ENCODE measurements at places on chromosomes 2 and 18.

DNA sequence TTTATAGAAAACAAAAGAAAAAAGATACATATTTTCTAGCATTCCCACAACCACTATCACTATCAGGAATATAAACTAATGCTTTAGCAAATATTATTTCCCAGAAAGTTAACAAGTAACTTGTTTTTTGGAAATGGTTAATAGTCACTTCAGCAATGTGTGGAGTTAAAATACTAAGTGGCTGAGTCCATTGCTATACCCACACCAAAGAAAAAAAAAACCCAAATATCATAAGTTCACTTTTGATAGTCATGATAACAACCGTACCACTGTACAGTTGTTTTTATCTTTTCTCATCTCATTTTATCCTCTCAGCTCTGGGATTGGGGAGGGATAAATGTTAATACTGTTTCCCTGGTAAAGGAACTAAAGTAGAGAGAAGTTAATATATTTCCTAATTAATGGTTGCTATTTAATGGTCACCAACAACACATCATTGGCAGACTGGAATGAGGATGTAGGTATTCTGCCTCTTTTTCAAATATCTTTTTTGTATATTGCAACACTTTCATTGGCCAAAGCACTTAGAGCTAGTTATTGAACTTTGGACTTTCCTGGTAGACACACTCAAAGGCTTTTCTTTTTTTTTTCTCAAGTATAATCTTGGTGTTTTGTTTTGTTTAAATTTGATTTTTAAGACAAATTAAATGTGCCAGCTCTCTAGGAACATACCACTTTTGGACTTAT is 18.4 kb upstream of the KANSL1L start:
- DNase-seq, result no peak

GRCh38 chr2:40531359-40531758 is 79.5 kb upstream of the SLC8A1 start:
- no peak for DNase-seq

- no peak for DNase-seq
Measured at GRCh38 chr2:5791371-5791770, 99.2 kb downstream of the SOX11 start.

DNA sequence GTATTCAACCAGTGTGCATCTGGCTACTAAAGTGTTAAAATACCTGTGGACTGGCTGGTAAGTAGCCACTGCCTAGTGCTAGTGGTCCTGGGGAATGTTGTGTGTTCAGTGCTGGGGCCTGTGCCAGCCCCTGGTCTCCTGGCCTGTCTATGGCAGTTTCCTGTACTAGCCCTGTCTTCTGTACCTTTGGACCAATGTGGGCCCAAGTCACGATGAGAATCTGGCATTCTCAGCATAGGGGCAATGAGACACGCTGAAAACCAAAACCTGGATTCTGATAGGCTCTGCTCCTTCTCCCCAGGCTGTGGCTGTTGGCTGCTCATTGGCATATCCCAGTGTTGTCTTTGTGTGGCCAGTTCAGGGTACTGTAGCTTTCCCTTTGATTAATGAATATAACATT is 170.4 kb downstream of the PTPRM start:
- no peak for DNase-seq

DNA sequence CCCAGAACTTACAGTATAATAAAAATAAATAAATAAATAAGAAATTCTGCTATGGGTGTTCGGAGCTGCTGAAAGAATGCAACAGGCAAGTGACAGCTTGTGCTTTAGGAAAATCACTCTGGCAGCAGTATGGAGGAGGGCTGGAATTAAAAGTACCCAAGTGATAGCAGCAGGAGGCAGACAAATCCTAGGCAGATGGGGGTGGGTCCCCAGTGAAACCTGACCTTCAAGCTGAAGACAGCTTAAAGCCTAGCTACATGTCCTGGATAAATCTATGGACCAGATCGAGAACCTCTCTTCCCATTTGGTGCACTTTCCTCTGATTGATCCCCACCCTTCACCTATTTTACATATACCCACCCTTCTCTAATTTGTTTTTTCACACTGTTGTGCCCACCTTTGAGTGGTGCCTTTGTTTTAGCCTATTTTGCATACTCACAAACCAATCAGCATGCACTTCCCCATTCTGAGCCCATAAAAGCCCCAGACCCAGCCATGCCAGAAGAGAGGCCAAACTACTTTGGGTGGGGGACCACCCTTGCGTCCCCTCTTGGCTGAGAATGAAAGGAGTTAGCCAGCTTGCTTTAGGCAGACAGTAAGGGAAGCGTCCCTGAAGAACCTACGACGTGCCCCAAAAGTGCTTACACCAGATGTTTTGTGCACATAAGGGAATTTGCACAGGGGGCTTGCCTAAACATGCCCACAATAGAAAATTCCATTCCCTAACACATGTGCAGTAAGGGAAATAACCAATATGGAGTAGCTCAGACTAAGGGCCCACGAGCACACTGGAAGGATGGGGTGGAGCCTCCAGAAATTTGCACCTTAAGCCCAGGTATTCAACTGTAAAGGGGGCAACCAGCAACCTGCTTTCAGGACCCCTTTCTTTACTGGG is 3.0 kb downstream of the METTL8 start:
- no peak for DNase-seq

- no peak for DNase-seq
Measured at GRCh38 chr18:58148954-58149471, 105.0 kb downstream of the NEDD4L start.

DNA sequence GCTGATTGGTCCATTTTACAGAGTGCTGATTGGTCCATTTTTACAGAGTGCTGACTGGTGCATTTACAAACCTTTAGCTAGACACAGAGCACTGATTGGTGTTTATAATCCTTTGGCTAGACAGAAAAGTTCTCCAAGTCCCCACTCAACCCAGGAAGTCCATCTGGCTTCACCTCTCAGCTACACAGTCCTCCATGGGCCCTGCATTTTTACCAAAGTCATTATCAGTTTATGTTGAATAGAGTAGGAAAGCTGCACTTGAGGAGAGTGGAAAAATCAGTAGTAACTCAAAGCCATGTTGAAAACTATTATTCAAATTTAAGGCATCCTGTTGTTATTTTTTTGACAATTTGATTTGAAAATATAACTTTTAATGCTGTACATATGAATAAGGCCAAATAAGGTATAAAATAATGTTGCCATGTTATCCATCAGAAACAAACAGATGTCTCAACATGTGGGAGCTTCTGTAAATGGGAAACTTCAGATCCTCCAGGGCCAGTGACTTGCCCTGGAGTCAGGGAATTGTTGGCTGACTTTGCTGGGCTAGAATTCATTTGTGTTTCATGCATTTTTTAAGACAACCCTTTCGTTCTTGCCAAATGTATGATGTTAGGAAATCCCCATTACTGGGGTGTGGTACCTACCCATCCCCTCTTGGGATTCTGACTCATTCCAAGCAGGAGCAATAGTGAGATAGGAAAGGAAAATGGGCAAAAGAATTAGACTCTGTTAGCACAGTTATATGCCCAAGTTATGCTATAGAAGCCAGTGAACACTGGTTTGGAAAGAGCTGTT is 37.8 kb upstream of the CCDC195 start:
- no peak for DNase-seq

- DNase-seq, result no peak
Measured at GRCh38 chr2:127277028-127277427, 16.9 kb downstream of the ERCC3 start.

DNA sequence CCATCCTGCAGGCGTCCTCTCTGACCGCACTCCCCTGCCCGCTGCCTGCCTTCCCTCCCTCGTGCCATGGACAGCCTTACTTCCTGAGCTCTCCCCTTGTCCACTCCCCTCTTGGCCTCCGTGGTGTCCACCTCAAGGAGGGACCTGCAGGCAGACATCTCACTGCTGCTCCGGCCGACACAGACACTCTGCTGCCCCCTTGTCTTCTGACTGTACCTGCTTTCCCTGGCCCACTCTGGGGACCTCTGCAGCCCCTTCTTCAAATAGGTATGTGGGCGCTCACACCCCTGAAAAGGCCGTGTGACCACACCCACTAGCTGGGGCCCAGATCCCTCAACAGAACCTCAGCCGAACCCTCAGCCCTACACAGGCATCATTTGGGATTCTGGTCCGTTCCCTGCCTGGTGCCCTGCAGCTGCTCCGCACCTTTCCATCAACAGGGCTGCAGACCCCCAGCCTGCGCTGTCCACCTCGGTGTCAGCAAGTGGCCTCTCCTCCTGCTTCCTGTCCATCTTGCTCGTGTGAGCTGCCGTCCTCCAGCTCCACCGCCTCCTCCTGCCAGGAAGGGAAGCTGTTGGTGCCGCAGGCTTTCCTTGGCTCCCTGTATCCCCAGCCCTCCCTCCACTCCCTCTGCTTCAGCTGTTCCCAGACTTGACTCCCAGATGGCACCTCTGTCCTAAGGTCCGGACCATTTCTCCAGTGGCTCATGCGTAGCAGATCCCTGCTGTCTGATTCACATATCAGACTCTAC is 94.1 kb downstream of the KLHL29 start:
- no peak for DNase-seq

DNA sequence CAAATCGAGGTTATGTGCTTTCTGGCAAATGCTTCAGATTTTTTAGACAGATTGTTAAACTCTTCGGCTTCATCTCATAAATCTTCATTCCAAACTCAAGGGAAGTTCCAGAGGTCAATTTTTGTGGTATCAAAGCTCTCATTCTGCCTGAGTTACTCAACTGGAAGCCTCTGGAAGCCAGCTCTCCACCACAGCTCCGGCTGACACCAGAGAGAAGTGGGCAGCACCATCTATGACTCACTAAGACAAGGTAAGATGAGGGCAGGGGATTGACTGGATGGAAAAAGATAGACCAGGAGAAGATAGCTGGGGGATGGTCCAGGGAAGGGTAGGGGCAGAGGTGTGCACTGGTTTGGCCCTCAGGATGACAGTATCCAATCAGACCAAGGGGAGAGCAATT is 137.3 kb upstream of the HNRNPA3 start:
- no peak for DNase-seq

GRCh38 chr2:205139822-205140463 is 542.4 kb upstream of the NRP2 start:
- no peak for DNase-seq

DNA sequence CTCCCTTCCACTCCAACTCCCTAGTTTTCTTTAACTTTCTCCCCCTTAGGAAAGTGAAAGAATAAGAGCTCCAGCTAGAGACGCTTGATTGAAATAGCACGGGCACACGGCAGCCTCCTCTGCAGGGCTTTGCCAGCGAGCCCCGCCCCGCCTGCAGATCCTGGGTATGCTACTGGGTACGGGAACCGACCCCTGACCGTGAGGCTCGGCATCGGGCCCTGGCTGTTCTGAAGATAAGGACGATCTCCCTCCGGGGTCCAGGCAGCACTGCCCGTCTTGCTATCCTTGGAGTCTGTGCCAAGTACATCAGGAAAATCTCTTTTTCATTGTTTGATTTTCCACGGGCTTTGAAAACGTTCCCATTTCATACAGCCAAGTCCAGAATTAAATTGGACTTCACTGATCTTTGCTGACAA is 284.5 kb downstream of the MTX2 start:
- peak; percentile 12 for DNase-seq

GRCh38 chr2:23026671-23027070 is 358.3 kb upstream of the KLHL29 start:
- DNase-seq, result no peak

DNA sequence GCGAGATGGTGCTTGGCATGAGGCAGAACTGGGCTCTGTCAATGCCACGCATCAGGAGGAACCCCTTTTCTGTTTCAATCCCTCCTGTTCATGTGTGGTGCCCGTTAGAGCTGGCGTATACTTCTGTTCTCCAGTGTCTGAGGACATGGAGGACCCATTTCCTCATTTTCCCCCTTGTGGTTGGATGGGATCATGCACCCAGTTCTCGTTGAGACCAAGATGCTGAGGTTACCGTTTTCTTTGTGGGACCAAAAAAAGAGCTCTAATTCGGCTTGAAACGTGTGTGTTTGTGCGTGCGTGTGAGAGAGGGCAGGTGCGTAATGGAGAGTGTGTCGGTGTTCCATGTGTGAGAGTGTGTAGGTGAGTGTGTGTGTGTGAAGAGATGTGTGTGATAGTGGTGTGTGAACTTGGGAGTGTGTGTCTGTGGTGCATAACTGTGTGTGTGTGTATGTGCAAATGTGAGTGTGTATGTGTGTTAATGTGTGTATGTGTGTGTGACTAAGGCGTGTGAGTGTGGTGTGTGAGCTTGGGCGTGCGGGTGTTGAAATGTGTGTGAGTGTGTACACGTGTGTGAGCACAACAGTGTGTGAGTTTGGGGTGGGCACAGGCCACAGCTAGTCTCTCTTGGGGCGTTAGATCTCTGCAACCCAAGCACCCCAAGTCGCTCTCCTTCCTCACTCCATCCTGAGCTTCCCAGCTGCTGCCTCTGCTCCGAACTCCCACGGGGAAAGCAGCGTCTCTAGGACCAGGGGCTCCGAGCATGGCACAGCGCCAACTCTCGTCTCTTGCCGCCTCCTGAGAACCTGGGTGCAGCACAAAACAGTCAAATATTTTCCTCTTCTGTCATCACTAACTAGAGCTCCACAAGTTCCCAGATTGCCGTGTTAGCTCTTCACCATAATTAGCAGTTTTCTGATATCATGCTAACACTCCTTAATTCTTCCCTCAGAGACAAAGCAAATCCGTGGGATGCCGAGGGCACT is 75.8 kb downstream of the LONRF2 start:
- no peak for DNase-seq

- no peak for DNase-seq
Measured at GRCh38 chr2:45814488-45814887, 163.0 kb downstream of the PRKCE start.

DNA sequence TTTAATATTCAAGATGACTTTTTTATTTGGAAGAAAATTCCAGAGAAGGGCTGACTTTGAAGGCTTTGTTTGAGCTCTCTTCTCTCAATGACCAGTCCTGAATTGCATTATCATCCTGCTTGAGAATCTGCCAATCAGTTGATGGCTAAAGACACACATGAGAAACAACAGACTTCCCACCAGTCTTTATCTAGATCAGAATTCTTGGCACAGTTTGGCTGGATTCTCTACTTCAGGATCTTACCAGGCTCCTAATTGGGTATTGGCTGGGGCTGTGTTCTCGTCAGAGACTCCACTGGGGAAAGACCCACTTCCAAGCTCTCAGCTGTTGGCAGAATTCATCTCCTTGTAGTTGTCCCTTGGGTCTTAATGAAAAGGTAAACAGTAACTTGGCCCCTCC is 86.0 kb downstream of the WDSUB1 start:
- no peak for DNase-seq

- DNase-seq, result no peak
Measured at GRCh38 chr2:100278986-100279385, 43.3 kb downstream of the LONRF2 start.

- DNase-seq, result no peak
Measured at GRCh38 chr2:46335391-46336282, 38.4 kb downstream of the EPAS1 start.

DNA sequence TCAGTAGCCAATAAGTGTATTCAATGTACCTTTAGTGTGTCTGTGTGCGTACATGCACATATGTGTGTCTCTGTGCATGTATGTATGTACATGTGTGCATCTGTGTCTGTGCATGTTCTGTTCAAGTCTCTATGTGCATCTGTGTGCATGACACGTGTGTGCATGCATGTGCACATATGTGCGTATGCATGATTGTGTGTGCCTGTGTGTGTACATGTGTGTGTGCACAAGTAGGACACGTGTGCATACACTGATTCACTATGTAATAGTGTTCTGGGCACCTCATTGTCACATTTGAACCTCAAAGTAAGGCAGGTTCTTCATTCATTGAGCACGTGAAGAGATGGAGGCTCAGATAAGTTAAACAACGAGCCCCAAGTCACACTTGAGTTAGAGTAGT is 142.6 kb upstream of the COPS8 start:
- no peak for DNase-seq
